ENCODE measurements at places on chromosomes 1 and 21.

DNA sequence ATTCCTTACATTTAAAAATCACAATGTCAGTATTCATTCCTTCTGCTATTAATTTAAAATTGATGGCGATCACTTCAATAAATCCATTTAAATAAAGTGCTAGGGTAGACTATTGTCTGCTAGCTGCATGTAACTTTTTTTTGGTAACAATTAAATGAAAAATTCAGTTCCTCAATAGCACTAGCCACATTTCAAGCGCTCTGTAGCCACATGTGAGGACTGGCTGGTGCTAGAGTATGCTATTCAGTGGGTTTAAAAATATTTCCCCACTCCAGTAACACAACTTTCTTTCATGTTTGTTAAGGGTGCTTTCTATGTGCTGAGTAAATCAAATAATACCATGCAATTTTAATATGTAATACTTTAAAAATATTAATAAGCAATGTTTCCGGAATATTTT, 108.2 kb downstream of the LTN1 start:
- peak; percentile 23 for DNase-seq

- no peak for DNase-seq
Observed at GRCh38 chr1:67919274-67920072, 86.2 kb upstream of the GNG12 start.

DNA sequence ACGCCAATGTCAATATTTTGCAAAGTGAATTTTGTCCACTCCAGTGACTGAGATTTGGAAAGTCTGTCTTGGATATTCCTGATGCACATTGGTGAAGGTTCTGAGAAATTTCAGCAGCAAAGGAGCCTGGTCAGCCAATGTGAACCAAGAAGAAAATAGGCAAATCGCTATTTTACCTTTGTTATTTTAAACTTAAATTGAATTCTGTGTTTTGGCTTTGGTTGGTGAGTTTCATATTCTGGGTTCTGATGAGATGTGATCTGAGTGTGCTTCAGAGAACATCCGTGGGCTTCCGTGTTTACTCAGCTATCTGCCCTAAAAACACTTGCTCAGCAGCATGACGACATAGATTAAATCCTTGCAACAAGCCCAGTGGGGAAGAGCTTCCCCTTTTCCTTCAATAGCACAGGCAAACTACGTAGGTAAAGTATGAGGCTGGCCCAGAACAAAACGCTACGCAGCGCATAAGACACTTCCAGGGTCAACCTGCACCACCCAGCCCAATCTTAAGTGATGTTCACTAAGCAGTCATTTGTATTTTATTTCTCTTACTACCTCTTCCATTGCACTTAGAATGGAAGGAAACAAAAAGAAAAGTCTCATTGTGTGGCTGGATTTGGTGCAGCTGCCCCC, 176.4 kb upstream of the KAZN start:
- DNase-seq: no peak

- no peak for DNase-seq
Observed at GRCh38 chr1:151510020-151510405, 1.2 kb upstream of the CGN start.

GRCh38 chr1:109995536-109995935, 11.0 kb downstream of the AHCYL1 start:
- DNase-seq: no peak

DNA sequence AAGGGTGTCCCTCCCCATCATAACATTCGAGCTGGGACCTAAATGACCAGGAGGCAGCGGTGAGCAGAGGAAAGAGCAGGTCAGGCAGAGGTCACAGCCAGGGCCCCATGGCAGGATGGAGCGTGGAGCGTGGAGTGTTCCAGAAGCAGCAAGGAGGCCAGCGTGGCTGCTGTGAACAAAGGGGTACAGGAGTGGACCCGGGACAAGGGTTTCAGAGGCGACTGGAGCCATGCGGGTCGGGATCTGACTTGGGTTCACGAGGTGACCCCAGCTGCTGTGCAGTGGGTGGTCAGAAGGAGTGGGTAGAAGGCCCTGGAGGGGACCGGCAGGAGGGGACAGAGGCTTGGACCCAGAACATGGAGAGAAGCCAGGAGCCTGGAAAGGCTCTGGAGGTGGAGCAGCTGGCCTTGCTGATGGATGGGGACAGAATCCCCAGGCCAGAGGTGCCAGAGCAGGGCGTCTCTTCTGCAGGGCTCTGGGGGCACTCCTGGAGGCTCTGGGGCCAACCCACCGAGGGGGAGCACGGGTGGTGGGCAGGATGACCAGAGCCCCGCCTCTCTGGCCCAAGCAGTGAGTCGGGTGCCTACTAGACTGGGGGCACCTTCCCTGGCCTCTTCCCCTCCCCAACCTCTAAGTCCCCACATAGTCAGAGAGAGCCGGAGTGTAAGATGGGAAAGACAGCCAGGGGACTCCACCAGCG, 2.3 kb downstream of the CHD5 start:
- no peak for DNase-seq

GRCh38 chr1:50940291-50940690, 19.8 kb downstream of the FAF1 start:
- DNase-seq: no peak

DNA sequence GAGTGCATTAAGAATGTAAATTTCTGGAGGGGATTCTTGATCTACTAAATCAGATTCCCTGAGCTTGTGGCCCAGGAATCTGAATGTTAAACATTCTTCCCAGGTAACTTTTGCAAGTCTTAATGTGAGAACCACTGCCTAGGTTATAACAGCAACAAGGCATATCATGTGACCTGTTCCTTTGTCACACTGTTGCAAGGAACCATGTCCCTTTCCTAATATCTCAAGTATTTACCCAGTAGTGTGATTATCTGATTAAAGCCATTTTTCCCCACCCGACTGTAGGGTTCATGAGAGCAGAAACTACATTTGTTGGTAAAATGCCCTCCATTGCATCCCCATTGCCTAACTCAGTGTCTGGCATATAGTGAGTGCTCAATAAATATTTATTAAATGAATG, 112.9 kb upstream of the ATP1A1 start:
- no peak for DNase-seq

DNA sequence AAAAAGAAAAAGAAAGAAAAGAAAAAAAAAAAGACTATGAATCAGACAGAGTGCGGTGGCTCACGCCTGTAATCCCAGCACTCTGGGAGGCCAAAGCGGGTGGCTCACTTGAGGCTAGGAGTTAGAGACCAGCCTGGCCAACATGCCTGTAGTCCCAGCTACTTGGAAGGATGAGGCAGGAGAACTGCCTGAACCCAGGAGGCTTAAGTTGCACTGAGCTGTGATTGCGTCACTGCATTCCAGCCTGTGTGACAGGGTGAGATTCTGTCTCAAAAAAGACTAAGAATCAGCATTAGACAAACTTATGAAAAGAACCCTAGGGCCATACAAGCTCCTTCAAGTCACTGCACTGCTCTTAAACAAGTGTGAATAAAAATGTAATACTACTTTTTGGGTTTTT, 16.9 kb downstream of the PSMB4 start:
- DNase-seq: peak; percentile 41

GRCh38 chr1:242128951-242129502, 130.1 kb upstream of the MAP1LC3C start:
- peak; percentile 83 for DNase-seq

GRCh38 chr21:15015622-15016471, 49.0 kb downstream of the NRIP1 start:
- peak; percentile 79 for DNase-seq

GRCh38 chr1:185920602-185921001, 186.4 kb downstream of the HMCN1 start:
- no peak for DNase-seq

- DNase-seq: no peak
Observed at GRCh38 chr1:186812570-186812969, 16.2 kb upstream of the PLA2G4A start.

GRCh38 chr21:46639489-46640386, 4.3 kb downstream of the PRMT2 start:
- peak; percentile 58 for DNase-seq

GRCh38 chr21:41615613-41616012, 107.7 kb upstream of the TMPRSS2 start:
- DNase-seq: peak; percentile 59

DNA sequence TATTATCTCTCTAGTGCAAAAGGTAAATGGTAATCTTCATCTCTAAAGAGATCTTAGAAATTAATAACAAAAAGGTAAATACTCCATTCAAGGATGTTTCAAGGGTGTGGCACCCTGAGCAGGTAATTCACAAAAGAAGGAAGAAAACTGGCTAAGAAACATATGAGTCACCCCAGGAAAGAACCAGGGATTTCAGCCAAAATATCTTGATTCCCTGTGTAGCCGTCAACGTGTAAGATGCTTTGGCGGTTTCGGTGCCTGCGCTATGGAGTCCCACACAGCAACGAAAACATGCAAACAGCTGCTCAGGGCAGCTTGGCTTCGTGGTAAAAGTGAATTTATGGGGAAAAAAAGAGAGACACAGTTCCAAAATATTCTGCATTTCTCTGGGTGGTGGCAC, 3.7 kb downstream of the ITGB2 start:
- peak; percentile 94 for DNase-seq

- DNase-seq: no peak
Observed at GRCh38 chr21:35335951-35336446, 286.9 kb upstream of the RUNX1 start.

DNA sequence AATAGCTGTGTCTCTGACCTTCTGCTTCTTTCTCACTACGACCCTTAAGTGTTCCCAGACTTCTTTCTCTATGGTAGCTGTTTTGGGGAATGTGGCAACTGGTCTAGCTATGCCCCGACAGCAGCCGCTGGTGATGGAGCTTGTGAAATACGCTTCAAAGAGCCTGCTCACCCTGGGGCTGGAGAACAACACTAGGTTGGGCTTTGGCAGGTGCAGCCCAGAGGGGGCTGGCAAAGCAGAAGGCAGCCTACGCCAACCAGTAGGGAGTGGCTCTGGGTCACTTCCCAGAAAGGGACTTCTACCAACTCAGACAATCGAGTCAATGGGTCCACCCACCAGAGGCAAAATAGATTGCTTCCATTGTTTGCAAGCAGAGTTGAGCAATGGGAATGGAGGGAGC, 262.8 kb downstream of the LMO4 start:
- DNase-seq: no peak

DNA sequence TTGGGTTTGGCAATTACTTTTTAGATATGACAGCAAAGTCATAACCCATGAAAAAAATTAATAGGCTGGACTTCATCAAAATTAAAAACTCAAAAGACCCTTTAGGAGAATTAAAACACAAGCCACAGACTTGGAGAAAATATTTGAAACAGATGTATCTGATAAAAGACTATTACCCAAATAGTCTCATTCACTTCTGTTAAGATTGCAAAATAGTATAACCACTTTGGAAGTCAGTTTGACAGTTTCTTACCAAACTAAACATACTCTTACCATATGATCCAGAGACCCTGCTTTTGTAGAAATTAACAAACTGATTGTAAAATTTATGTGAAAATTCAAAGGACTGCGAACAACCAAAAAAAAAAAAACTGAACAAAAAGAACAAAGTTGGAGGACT, 32.5 kb upstream of the SLC44A3 start:
- DNase-seq: no peak

GRCh38 chr1:45501505-45501859, 1.4 kb downstream of the MMACHC start:
- DNase-seq: no peak

DNA sequence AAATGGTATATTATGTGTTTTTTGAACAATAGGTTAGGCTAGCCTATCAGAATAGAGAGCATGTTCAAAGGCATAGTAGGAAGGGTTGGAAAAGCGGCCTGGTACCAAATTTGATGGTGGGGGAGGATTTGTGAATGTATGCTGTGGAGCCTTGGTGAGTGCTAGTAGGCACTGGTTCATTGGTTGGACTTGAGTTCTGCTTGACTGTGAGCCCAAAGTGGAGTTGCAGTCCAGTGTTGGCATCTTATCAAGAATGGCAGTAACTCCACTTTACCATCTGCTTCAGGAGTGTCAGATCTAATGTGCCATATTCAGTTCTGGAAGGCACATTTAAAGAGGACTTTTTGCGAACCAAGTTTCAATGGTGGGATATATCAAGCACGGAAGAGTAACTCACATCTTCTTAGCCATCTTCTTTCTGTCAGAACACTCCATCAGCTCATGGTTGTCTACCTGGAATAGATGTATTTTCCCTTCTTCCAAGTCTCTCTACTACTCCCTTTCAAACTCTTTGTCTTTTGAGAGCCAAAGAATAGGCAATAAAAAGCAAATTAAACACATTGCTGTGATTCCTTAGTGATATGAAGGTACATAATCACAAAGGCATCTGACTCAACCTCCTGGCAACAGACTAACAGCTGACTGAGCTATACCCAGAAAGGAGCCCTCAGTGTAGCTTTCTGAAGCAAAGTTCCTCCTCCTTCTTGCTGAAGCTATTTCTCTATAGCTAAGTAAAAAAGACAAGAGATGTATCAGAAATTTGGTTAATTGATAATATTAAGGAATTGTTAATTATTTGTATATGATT, 21.7 kb downstream of the LRRC8B start:
- DNase-seq: peak; percentile 71

Measured in PC-3 (cell line).